AG20443 (cell line): ENCODE measurements at places on chromosomes 11 and 22.
A peak's percentile ranks its signal among the peaks of the same experiment; 100 is the strongest.

DNA sequence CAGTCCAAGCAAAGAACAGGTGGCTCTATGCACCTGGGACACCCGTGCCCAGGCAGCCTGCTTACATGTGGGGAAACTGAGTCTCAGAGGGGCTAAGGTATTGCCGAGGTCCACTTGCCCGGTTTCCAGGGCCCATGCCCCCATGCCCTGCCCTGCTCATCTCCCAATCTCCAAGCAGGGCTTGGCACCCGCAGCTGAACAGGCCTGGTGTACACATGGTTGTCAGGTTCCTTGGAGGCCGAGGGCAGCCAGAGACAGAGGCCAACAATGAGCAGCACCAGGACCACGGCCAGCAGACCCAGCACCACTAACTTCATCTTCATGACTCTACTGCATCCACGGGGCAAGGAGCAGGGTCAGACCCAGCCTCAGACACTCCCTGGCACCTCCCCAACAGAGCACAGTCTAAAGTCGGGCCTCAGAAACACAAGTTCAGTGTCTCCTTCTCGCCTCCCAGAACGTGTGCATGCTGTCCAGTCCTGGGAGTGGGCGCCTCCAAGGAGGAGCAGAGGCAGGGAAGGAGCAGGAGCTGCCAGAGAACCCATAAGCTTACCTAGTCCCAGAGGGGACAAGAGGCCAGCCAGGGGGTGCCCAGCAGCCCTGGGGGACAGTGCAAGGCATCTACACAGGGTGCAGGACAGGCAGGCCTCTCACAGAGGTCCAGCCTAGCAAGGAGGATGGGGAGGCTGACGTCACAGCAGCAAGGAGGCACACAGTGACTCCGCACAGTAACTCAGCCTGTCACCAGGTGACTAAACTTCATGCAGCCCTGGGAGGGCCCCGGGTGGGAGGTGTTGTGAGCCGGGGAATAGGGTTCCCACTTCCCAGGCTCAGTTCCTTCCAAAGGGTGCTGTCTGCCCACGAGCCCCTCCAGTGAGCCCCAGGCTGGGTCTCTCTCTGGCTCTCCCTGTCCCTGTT is 20.2 kb upstream of the RGL4 start:
- DNase-seq: no peak

- peak; percentile 83 for DNase-seq
Observed at GRCh38 chr22:18091916-18092526, 14.2 kb downstream of the PEX26 start.

DNA sequence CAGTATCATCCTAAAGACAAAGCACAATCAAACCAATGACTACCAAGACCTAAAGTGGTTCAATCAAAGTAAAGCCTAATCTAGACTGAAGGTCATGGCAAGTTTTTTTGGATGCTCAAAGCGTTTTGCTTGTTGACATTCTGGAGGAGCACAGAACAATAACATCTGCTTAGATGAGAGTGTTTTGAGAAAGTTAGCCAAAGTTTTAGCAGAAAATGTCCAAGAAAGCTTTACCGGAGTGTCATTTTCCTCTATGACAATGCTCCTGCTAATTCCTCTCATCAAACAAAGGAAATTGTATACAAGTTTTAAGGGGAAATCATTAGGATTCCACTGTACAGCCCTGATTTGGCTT is 256.9 kb upstream of the FAT3 start:
- DNase-seq: no peak

- DNase-seq: peak; percentile 65
Observed at GRCh38 chr22:23220485-23221350, 40.4 kb downstream of the BCR start.

DNA sequence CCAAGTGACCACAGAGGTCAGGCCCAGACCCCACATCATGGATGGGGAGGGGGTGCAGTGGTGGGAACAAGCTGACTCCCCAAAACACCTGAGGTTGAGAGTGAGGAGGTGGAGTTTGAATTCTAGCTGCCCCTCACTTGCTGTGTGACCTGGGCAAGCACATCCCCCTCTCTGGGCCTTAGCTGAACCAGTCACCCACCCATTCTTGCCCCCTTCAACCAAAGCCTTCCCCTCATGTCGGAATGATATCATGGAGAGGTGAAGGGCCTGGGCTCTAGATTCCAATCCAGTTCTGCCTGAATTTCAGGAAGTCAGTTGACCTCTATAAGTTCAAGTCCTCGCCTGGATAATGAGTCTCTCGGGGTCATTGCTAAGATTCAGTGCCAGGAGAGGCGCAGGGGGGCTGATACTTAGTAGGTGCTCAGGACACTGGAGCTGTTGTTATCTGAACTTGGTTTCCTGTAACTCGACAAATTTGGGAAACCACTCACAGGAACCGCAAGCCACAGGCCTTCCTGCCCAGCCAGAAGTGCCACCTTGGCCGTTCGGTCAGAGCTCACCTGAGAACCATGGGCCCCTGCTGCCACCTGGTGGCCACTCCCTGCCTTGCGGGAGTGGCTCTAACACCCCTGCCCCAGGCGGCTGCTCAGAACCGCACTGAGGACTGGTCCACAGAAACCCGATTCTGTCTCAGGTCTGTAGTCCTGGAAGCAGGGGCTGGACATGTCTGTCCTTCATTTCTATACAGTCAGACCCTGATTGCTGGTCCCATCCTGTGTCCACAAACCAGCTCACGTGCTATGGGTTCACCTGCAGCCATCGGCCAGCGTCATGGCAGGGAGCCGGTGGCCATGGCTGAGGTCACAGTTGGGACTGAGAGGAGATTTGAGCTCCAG is 6.9 kb downstream of the CDC42EP1 start:
- peak; percentile 73 for DNase-seq

- DNase-seq: peak; percentile 22
Observed at GRCh38 chr11:8566613-8567210, 27.3 kb downstream of the STK33 start.

DNA sequence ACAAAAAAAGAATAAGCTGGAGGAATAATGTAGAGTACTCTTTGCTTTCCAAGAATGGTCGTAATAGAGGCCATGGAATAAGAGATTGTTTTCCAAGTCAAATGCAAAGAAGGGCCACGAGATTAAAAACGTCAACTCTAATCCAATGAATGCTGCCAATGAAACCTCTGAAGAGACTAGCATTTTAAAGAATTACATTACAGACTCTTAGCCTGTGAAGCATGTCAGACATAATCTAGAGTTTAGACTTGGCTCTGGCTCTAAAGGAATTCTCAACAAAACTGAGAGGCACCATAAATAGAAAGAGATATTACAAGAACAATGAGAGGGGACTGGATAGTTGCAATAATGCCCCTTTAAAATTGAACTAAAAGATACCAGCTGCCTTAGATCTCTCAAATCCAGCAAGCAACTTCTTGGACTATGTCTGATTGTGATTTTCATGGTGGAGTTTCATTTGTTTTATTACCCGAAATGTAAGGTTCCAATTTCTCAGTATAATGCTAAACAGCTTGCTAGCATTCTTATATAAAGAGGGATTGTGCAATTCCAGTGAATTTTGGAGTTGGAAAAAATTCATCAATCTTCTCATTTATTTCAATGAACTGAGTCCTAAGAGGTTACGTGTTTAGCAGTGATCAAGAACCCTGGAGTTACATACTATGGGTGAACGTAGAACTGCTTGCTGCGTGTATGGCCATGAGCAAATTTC is 5.6 kb downstream of the ETS1 start:
- no peak for DNase-seq

GRCh38 chr22:44424867-44425693 is 73.0 kb downstream of the RTL6 start:
- no peak for DNase-seq

DNA sequence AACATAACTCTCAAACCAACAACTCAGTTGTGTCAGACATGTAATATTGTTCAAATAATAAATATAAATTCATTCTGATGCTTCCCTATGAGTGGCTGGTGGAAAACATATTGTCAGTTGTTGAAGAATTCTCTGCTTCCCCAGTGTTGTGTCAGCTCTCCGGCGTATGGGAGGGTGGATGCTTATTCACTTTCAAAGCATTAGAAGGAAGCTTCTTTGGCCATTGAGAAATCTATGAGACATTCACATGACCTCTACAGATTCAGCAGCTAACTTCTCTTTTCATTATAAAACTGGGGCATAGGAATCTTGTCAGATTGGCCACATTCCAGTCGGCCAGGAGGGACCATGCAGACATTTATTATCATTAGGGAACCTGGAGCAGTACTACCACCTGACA is 2.9 kb downstream of the OR51V1 start:
- peak; percentile 59 for DNase-seq

DNA sequence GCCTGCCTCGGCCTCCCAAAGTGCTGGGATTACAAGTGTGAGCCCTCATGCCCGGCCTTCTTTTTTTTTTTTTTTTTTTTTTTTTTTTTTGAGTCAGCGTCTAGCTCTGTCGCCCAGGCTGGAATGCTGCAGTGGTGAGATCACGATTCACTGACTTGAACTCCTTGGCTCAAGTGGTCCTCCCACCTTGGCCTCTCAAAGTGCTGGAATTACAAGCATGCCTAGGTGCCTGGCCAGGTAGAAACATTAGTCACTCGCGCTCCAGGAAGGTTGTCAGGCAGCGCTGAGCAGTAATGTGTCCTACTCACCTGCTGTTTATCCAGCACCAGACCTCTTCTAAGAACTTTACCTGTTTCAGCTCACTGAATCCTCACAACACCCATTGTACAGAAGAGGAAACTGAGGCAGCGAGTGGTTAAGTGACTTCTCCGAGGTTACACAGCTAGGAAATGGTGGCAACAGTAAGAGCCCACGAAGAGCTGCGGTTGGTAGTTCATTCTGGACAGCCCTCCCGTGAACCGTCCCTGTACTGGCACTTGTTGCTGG is 496 bp upstream of the CST6 start:
- peak; percentile 57 for DNase-seq

DNA sequence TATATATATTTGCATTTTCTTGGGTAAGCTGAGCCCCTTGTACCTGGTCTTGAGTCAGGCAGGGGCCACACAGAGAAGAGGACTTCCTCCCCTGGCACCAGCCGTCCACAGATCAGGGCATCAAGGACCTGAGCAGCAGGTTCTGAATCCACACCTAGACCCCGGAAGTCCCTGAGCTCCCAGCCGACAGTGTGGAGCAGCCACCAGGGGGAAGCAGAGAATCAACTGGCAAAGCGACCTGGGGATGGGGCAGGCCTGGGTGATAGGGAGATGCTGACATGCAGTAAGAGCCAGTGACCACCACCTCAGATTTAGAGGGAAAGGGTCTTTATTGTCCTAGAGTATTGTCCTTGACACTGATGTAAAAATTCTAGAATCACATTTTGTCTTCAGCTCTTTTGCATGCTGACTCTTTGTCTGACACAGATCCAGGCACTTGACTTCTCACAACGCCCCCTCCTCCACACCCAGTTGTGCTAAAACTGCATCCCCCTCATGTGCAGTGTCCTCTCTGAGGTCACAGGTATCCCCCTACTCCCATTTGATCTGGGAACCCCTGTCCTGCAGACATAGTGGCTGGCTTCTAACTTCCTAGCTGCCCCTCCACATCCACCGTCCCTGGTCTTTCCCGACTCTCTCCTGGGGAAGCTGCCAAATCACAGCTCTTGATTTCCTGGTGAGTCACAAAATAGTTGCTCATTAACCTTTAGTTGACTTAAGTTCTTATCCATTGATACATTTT is 109.3 kb downstream of the GGTLC2 start:
- peak; percentile 67 for DNase-seq

- no peak for DNase-seq
Observed at GRCh38 chr11:1272531-1272930, 36.9 kb downstream of the TOLLIP start.

- DNase-seq: no peak
Observed at GRCh38 chr22:35590634-35591295, 26.4 kb downstream of the MB start.
